Fibroblast of lung (primary cell): ENCODE measurements at places on chromosomes 7 and 10. TPM values are rescaled to one million over a fixed set of nuclear protein-coding genes. Genes with fewer than 3 reads are reported as not detected.

The GARIN1A gene
- 0.46 and 0.52 TPM in 2 replicates for polyA plus RNA-seq

The KCP gene
- polyA plus RNA-seq: 0.08 TPM in 1 of 2 replicates, not detected in the other

The SPDYE11 gene
- polyA plus RNA-seq: not detected in 2 replicates

The FAM131B gene
- 2.0 and 4.8 TPM in 2 replicates for polyA plus RNA-seq

- peak; percentile 94 for DNase-seq
Measured at GRCh38 chr10:31129271-31129670, 97.6 kb upstream of the ZNF438 start.

DNA sequence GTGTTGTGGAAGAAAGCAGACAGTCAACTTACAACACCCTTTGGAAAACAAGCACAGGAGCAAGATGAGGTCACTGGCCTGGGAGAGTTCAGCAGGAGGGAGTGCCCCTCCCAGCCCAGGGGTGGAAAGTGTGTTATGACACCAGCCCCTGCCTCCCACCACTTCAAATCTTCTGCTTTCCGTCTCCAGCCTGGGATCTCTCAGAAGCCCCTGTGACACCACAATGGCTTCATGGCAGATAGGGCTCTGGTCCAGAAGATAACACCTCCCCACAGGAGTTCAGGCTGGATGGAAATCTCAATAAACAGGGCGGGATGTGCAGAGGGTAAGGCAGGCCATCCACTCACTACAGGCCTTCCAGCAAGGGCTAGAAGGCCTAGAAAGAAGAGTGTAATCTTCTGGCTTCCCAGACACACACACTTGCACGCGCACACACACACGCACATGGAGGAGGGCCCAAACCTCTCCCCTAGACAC, 48.7 kb upstream of the ZMIZ1 start:
- no peak for DNase-seq

DNA sequence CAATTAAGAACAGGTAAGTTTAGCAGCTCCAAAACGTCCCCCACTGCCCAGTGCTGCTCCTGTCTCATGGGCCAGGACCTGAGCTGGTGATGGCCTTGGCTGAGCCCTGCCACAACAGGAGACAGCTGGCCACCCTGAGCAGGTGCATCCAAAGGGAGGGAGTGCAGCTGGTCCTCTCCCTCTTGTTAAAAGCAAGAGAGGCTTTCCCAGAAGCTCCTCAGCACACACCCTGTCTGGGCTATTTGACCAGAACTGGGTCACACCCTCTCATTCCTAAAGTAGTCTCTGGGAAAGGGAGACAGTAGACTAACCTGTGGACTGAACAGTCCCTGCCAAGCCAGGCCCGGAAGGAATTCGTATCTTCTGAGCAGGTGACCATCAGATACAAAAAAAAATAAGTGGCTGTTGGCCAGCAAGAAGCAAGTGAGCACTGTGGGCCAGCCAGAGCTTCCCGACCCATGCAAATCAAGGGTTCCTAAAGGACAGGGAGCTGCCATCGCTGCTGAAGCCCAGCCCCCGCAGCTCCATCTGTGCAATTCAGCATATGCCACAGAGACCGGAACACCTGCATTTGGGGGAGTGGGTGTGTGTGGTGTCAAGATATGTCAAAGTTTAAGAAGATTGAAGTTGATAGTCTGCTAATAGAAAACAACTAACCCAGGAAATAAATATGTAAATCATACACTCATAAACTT, 2.1 kb upstream of the TMEM72 start:
- no peak for DNase-seq

- DNase-seq: peak; percentile 86
Measured at GRCh38 chr10:104336821-104337467, 1.3 kb downstream of the ITPRIP start.

GRCh38 chr7:1235501-1236131, 2.9 kb downstream of the UNCX start:
- no peak for DNase-seq
